ENCODE measurements at places on chromosomes 6 and 20.

GRCh38 chr20:52972190-52972937, at the start of gene TSHZ2:
Gene TSHZ2 (plus strand): TSS chr20:52972358. CDS start chr20:52973294, 936 bp downstream.
- DNase-seq = no peak

DNA sequence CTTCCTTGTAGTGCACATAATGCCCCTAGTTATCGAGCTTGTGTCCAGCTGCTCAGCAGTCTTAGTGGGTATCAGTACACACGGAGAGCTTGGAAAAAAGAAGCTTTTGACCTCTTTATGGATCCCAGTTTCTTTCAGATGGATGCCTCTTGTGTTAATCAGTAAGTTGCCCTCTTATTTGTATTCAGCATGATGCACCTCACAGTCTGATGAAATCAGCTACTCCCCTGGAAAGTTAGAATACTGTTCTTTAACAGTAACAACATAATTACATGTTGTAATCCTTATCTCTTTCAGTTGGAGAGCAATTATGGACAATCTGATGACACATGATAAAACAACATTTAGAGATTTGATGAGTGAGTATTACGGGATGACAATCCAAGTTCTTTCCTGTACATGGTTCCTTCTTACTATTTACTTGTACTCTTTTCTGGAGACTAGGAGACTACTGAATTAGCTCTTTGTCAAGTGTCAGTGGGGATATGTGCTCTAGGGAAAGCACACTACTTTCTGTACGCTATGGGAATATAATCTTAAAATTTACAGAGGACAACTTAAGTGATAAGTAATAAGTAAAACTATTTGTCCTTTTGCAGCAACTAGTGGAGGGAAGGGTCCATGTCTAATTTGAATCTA, 39.1 kb downstream of the PGM3 start:
- peak; percentile 5 for DNase-seq

DNA sequence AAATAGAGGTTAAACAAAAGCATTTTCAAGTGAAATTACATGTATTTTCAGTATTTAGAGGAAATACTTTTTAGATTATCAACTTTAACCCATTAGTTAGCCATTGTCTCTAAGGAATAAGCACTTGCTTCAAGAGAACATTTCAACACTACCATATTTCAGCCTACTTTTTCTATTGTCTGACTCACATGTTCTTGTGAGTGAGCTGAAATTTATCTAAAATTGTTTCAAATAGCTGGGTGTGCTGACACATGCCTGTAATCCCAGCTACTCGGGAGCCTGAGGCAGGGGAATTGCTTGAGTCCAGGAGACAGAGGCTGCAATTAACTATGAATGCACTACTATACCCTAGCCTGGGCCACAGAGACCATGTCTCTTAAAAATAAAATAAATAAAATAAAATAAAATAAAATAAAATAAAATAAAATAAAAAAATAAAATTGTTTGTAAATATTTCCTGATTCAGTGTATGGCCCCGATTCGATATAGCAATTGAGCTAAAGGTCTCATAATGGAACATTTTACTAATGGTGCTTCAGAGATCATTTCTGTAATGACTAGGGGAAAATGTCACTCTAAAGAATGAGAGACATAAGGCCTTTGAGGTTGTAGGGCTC, 324.6 kb upstream of the PLCB4 start:
- no peak for DNase-seq

- DNase-seq = no peak
Observed at GRCh38 chr6:47752801-47753200, 29.0 kb upstream of the OPN5 start.

GRCh38 chr20:44038681-44039123, 124.0 kb downstream of the TOX2 start:
- peak; percentile 96 for DNase-seq
